ENCODE measurements at places on chromosomes 6 and 20. TPM values are rescaled to one million over a fixed set of nuclear protein-coding genes. Genes with fewer than 3 reads are reported as not detected.

DNA sequence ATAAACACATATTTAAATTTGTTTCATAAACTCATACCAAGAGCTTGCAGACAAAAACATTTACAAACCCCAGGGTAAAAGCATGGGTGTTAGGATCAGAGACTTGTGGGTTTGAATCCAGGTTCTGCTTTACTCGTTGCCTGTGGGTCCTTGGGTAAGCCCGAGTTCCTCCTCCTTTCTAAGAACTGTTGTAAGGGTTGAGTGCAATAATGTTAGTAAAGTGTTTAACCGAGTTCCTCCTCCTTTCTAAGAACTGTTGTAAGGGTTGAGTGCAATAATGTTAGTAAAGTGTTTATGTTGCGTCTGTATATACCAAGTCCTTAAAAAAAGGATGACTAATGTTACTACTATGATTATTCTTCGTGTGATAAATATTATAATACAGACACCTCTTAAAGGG lies 18.7 kb downstream of the CCDC170 start:
- no peak for DNase-seq
- no peaks in the 10 kb centered on the region for H3K4me1 ChIP-seq
- no peaks in the 10 kb centered on the region for H3K36me3 ChIP-seq
- H3K27me3 ChIP-seq: no peaks in the 10 kb centered on the region

The ZFP57 gene
- not detected for total RNA-seq

DNA sequence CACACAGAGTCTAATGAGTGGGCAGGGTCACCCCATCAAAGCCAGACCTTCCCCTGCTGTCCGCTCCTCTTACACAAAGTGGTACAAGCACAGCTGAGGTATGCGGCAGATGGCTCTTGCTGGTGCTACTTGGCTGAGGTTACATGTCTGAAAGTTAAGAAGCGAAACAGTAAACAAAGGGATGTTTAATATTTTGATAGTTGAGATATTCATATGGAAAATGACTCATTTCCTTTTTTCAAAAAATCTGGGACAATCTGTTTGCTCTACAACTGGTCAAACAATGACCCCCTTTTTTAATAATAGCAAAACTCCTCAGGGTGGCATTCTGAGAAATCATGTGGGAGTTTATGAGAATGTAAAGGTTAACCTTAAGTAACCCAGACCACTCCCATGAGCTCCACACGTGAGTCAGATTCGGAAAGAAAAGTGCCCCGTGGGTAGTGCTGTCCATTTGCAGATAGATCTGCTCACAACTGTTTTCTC lies 245.3 kb downstream of the TBXT start:
- no peaks in the 10 kb centered on the region for H3K4me1 ChIP-seq
- no peak for DNase-seq
- no peak overlapping the region for H3K4me3 ChIP-seq
- H3K27me3 ChIP-seq: no peaks in the 10 kb centered on the region
- no peak overlapping the region for H3K27ac ChIP-seq
- H3K36me3 ChIP-seq: no peaks in the 10 kb centered on the region

The TSPO2 gene
- not detected for total RNA-seq

GRCh38 chr20:55316753-55317152 lies 688.6 kb downstream of the CBLN4 start:
- no peaks in the 10 kb centered on the region for H3K27me3 ChIP-seq
- H3K4me3 ChIP-seq: no peak overlapping the region
- H3K27ac ChIP-seq: no peak overlapping the region
- no peak for DNase-seq
- H3K4me1 ChIP-seq: no peaks in the 10 kb centered on the region

The MYCT1 gene
- 4.6 TPM for total RNA-seq

DNA sequence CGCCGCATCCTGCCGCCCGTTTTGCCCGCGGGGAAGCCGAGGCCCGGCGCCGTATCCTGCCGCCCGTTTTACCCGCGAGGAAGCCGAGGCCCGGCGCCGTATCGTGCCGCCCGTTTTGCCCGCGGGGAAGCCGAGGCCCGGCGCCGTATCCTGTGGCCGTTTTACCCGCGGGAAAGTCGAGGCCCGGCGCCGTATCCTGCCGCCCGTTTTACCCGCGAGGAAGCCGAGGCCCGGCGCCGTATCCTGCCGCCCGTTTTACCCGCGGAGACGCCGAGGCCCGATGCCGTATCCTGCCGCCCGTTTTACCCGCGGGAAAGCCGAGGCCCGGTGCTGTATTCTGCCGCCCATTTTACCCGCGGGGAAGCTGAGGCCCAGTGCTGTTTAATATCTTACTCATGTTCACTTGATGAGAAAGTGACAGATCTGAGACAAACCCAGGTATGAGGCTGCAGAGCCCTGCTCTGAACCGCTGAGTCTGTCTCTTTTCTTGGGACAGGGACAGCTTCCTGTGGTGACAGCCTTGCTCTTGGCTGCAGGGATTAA lies 129.4 kb downstream of the CDH26 start:
- no peaks in the 10 kb centered on the region for H3K4me1 ChIP-seq
- no peak for DNase-seq
- no peaks in the 10 kb centered on the region for H3K36me3 ChIP-seq
- H3K4me3 ChIP-seq: no peak overlapping the region
- H3K27ac ChIP-seq: no peak overlapping the region
- H3K27me3 ChIP-seq: peaks cover 3% of the 10 kb centered on the region

DNA sequence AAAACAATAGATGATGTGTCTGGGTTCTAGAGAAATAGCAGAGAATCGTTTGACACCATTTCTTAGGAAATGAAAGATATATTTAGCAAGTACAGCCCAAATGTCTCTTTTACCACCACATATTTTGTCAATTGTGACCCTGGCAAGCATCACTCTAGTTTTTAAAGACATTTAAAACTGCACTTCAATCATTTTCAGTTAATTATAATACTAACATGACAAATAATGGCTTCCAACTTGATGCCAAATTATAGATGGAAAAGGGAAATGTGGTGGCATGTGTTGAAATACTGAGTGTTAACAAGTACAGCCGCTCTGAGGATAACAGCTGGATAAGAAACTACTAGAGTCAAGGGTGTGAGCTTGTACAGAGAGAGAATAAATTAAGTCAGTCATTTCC lies 648.9 kb downstream of the FRK start:
- no peak overlapping the region for H3K27ac ChIP-seq
- H3K36me3 ChIP-seq: no peaks in the 10 kb centered on the region
- DNase-seq: no peak
- H3K4me3 ChIP-seq: no peak overlapping the region
- no peaks in the 10 kb centered on the region for H3K4me1 ChIP-seq

- no peaks in the 10 kb centered on the region for H3K27me3 ChIP-seq
- no peaks in the 10 kb centered on the region for H3K36me3 ChIP-seq
- H3K27ac ChIP-seq: no peak overlapping the region
- no peaks in the 10 kb centered on the region for H3K4me1 ChIP-seq
- no peak for DNase-seq
- H3K4me3 ChIP-seq: no peak overlapping the region
Observed at GRCh38 chr6:164859816-164860215, 449.6 kb downstream of the C6orf118 start.

The DNAH8 gene
- not detected for total RNA-seq

The BTNL2 gene
- not detected for total RNA-seq

- no peaks in the 10 kb centered on the region for H3K27me3 ChIP-seq
- H3K27ac ChIP-seq: no peak overlapping the region
- DNase-seq: no peak
- H3K4me1 ChIP-seq: no peaks in the 10 kb centered on the region
- no peak overlapping the region for H3K4me3 ChIP-seq
- no peaks in the 10 kb centered on the region for H3K36me3 ChIP-seq
Observed at GRCh38 chr6:159646733-159647132, 46.3 kb downstream of the SOD2 start.

DNA sequence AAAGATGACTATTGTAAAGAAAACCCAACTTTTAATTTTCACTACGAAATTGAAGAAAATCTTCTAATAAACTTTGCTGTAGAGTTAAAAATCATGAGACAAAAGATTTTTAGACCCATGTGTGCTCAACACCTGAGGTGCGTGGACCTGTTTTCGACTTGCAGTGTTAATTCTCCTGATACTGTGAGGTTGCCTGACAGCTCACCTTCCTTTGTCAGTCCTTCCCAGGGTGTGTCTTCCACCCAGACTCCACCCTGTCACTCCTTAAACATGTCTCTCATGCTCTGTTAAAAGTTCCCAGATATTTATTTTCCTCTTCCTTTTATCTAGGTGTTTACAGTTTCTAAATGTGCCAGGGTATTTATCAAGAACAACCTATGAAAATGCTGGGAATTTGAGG lies 151.3 kb upstream of the NT5E start:
- no peaks in the 10 kb centered on the region for H3K4me1 ChIP-seq
- no peaks in the 10 kb centered on the region for H3K36me3 ChIP-seq
- no peak overlapping the region for H3K27ac ChIP-seq
- H3K4me3 ChIP-seq: no peak overlapping the region
- no peaks in the 10 kb centered on the region for H3K27me3 ChIP-seq
- no peak for DNase-seq

The LKAAEAR1 gene
- 3.9 TPM for total RNA-seq

GRCh38 chr6:41644297-41644879 lies 6.1 kb downstream of the MDFI start:
- no peaks in the 10 kb centered on the region for H3K36me3 ChIP-seq
- no peak overlapping the region for H3K4me3 ChIP-seq
- no peak overlapping the region for H3K27ac ChIP-seq
- no peaks in the 10 kb centered on the region for H3K4me1 ChIP-seq

The VGLL2 gene
- not detected for total RNA-seq

DNA sequence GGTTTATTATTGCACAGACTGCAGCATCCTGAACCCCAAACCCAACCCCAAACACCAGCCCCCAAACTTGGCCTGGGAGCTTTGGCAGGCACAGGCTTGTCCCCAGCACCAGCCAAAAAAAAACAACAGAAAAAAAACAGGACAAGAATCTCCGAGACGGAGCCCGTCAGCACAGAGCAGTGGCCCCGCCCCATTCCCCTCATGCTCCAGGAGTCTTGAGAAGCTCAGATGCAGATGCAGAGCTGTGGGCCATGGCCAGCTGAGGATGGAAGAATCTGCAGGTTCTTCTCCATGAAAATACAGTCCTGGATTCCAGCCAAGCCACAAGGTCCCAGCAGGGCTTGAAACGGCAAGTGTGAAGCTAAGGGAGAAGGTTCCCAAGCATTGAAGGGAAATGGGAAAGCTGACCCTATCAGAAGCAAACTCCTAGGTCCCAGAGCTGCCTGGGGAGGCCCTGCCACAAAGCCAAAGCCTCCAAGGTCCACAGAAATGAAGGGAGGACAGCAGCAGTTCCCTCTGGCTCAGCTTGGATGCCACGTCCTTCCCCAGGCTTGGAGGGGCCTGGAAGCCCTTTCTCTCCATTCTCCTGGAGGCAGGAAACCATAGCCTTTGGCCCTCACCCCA lies 75.2 kb downstream of the JPH2 start:
- H3K4me3 ChIP-seq: no peak overlapping the region
- no peaks in the 10 kb centered on the region for H3K36me3 ChIP-seq
- no peaks in the 10 kb centered on the region for H3K27me3 ChIP-seq
- H3K27ac ChIP-seq: no peak overlapping the region

GRCh38 chr6:161422710-161423680 lies 149.1 kb upstream of the AGPAT4 start:
- H3K4me1 ChIP-seq: peaks cover 25% of the 10 kb centered on the region
- no peak overlapping the region for H3K27ac ChIP-seq
- no peaks in the 10 kb centered on the region for H3K27me3 ChIP-seq
- H3K36me3 ChIP-seq: no peaks in the 10 kb centered on the region
- no peak overlapping the region for H3K4me3 ChIP-seq

The IGF2R gene
- 50.8 TPM for total RNA-seq

GRCh38 chr6:16294371-16294770 lies 56.0 kb downstream of the GMPR start:
- no peaks in the 10 kb centered on the region for H3K36me3 ChIP-seq
- no peak for DNase-seq
- H3K27me3 ChIP-seq: no peaks in the 10 kb centered on the region
- H3K4me1 ChIP-seq: no peaks in the 10 kb centered on the region
- H3K4me3 ChIP-seq: no peak overlapping the region

DNA sequence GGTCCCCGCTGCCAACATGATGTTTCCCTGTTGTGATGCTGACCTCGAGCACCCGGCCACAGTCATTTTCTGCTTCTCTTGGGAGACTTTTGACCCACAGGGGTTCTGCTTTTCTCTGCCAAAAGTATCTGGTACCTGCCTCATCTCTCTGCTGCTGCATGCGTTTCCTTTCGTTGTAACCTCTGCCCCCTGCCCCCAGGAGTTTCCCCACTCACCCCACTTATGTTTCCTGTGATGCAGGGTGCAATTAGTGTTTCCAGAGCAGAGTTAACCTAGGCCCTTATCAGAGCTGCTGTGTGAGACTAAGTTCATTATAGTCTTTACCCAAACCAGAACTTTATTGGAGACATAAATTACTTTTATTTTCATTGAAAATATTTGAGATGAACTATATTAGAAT lies 65.2 kb upstream of the EDN3 start:
- H3K36me3 ChIP-seq: no peaks in the 10 kb centered on the region
- no peaks in the 10 kb centered on the region for H3K27me3 ChIP-seq
- no peak overlapping the region for H3K27ac ChIP-seq
- H3K4me3 ChIP-seq: no peak overlapping the region
- DNase-seq: no peak
- no peaks in the 10 kb centered on the region for H3K4me1 ChIP-seq
